ENCODE measurements at places on chromosomes 11 and 22.
A peak's percentile ranks its signal among the peaks of the same experiment; 100 is the strongest.

- DNase-seq: no peak
Observed at GRCh38 chr11:122676638-122677037, 21.1 kb downstream of the UBASH3B start.

- no peak for DNase-seq
Observed at GRCh38 chr11:80748207-80748925, 1307.5 kb upstream of the TENM4 start.

DNA sequence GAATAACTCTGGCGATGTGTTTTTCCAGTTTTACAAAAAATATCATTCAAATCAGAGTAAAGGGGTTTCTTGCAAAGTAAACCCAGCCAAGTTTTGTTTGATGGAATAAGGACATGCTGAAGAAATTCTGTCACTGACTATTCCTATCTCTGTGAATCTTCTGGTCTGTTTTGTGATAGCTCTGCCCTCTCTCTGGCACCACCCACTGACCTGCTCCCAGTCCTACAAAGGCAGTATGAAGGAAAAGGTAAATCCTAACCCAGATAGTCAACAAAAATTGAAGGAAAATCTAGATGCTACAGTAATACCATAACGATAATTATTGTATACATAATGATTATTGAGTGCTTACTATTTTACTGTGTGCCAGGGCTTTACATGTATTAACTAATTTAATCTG, 76.3 kb upstream of the TP53AIP1 start:
- DNase-seq: no peak

GRCh38 chr11:117193130-117194020, 5.8 kb upstream of the TAGLN start:
- DNase-seq: no peak

DNA sequence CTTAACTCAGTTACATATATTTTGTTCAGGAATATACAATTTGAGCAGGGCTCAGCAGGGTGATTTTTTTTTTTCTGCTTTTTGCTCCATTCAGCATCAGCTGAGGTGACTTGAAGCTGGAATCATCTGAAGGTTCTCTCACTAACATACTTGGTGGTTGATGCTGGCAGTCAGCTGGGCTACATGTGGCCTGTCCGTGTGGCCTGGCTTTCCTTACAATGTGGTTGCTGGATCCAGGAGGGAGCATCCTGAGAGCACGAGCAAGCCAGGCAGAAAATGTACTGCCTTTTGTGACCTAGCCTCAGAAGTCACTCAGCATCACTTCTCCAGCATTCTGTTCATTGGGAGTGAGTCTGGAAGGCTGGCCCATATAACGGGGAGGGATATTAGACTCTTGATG, 151.6 kb upstream of the E2F8 start:
- DNase-seq: no peak

DNA sequence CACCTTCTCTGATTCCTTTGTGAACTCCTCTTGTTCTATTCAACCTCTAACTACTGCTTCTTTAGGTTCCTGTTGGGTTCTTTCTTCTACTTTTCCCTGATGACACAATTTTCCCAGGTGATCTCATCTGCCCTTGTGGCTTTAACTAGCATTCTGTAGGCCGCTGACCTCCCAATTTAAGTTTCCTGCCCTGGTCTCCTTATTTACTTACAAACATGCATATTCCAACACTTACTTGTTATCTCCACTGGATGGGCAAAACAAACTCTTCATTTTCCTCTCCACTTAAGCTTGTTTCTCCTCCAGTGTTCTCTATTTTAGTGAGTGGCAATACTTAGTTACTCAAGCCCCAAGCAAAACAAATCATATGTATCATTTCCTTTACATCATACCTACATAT, 734.5 kb downstream of the METTL15 start:
- DNase-seq: no peak

GRCh38 chr11:79485694-79486093, 44.9 kb upstream of the TENM4 start:
- peak; percentile 29 for DNase-seq

DNA sequence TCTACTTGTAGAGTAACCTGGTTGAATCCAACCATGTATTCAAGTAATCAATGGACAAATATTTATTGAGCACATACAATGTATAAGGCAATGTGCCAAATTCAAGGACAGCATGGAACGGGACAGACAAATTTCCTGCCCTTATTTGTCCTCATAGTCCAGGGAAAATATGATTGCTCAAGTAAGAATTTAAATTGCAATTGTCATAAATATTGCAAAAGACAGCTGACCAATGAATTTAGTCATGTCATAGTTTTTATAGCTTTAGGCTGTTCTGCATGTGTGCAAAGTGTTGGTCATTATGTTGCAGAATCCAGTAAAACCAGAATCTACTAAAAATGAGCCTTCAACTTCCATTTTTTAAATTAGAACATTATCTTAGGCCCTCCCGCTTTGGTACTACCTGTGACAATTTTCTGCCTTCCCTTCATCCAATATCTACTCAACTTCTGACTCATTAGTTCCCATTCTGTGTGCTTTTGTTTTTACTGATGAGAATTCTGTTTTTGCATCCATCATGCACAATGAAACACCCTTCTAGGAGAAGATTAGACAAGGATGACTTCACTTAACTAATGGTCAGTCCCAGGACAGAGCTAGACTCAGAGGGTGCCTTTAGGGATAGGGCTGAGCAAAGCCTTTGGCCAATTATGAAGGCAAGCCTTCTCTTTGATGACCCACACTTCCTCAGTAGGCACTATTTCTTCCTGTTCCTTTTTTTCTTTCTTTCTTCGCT, 45.8 kb upstream of the FIBIN start:
- DNase-seq: no peak

DNA sequence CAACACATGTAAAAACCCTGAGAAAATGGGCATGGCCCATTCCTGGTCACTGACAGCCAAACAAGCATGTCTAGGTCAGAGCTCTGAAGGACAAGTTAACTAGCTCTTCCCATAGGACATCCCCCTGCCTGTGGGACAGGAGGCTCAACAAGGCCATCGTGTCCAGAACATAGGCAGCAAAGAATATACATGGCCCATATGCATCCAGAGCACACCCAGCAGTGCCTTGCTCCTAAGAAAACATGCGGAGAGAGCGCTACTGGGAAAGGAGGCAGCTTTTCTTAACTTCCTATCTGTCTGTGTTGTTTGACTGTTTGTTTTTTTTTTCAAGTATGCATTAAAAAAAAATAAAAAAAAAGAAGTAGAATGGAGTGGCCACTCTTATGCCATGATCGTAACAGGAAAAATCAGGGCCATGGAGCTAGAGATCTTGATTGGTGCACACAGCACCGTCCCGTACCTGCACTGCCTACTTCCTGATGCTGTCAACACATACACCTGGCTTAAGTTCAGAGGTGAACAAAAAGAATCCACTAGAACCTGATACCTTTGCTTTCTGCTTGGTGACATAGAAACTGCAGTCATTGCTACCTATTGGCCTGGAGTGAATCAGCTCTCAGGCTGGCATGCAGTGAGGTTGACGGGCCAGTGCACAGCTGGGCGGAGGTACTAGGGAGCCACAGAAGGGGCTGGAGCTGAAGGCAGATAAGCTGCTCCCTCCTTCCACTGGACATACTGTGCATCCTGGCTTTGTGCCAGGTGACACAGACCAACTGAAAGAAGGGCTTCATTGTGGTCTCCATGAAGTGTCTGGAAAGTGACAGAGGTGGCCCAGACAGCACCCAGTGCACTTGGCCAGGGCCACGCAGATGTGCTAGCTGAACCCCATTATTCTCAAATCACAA, 11.9 kb downstream of the UFD1 start:
- no peak for DNase-seq

DNA sequence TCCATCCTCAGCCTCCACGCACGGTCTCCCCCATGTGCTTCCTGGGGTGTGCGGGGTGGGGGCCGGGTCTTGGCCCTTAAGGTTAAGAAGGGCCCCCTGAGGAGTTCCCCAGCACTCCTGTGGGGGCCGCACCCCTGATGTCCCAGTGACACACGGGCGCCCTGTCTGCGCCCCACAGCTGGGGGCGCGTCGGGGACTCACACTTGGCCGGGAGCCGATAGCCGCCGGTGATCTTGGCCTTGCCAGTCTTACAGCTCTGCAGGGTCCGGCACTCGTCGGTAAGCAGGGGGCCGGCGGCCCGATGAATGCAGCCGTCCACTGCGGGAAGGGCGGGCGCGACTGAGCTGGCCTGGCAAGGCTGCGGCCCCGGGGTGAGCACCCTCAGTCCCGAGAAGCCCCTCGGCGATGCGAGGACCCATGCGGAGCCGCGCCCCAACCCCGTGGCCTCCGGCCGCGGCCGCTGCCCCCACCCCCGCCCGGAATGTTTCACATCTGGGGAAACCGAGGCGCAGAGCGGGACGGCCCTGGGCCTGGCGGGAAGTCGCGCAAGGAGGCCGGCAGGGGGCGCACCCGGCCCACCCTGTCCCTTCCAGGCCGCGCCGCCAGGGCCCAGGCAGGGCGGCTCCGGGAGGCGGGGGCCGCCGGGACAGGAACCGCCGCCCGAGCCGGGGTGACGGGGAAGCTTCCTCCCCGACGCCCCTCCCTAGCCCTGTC, 13.9 kb downstream of the OTUB1 start:
- DNase-seq: no peak

DNA sequence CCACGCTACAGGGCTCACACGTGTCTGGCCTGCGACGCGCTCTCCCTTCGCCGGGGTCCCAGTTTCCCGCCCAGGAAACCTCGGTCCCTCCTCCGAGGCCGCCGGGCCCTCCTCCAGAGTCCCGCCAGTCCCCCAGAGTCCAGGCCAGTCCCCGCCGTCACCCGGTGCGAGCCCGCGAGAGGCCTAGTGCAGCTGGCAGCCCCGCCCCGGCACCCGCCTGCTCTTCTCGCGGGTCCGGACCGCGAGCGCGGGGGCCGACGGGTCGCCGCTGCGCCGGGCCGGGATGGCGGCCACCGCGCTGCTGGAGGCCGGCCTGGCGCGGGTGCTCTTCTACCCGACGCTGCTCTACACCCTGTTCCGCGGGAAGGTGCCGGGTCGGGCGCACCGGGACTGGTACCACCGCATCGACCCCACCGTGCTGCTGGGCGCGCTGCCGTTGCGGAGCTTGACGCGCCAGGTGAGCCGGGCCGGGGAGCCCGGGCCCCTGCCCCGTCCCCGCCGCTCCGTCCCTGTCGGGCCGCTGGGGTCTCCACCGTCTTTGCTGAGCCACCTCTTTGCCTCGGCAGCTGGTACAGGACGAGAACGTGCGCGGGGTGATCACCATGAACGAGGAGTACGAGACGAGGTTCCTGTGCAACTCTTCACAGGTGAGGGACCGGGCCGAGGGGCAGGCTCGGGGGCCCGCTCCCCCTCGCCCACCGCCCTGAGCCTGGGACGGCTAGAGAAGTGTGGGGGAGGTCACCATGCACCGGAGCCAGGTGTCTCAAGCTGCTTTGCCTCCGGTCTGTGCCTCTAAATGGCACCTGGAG, at the start of gene PTPMT1:
PTPMT1 (plus strand) TSS at position 260 of the 809 bp plus-strand sequence; CDS start at position 284, 24 bp downstream.
- DNase-seq: no peak

DNA sequence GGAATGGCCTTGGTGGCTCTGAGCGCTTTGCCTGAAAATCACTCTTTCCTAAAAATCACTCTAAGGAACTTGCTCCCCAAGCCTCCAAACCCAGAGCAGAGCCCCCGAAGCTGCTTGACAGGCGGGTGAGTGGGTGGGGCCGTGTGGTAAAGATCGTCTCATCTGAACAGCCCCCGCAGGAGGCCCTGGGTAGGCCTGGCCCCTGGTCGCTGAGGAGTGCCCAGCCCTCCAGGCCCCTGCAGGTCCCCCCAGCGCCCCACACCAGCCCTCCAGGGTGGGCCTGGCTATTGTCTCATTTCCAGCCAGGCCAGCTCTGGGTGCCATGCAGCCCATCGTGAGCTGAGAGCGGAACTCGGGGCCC, 17.2 kb upstream of the PIM3 start:
- DNase-seq: no peak

Data from iPS DF 6.9 (cell line).